LHCN-M2 (cell line): ENCODE measurements at places on chromosomes 1 and 21. TPM values are rescaled to one million over a fixed set of nuclear protein-coding genes. Genes with fewer than 3 reads are reported as not detected.
A peak's percentile ranks its signal among the peaks of the same experiment; 100 is the strongest.

DNA sequence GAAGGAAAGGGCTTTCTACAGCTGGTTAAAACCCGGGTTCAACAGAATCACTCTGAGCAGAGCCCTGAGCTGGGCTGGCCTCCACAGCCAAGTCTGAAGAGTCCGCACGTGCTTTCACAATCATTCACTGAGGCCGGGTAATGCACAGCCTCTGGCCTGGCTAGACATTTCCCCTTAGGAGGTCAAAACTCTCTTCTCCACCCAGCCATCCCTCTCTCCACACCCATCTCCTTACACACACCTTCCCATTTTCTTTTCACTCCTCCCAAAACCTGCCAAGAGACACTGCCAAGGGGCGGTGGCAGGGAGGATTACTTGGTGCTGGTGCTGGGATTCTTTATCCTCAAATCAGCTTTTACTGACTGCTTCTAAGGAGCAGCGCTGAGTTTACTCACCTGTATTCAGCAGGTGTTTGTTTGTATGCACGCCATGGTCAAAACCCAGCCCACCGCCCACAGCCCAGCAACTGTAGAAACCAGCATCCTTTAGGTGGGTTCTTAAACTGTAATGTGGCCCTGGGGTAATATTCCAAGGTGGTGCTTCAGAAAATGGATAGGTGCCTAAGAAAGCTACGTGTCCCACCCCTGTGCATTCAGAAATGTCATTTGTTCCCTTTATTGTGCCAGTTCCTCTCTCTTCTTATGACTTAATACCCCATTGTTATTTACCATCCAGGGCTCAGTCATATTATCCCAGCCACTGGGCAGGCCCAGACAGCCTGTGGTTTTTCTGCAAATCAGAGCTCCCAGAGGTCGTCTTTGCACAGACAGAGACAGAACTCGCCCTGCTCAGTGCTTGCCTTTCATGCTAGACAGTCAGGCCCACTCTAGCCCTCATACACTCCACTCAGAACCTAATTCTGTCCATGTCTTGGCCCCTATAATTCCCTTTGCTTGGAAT lies 80.2 kb downstream of the ADSS2 start:
- no peak for DNase-seq

DNA sequence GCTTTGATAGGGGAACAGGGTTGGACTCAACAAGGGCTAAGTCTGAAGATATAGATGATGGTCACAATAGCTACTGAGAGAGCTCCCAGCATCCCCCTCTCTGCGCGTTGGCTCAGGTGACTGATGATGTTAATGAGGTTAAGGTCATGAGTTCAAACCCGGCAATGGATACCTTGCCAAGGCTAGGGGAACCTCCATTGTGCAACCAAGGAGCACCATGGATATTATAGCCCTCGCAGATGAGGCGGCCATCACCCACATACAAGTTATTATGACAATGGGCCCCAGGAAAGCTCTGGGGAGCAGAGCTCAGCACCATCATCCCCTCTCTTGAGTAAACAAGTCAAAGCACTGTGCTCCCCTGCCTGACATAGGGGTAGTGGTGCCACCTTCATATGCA lies 8.2 kb downstream of the KCNA2 start:
- DNase-seq = no peak

DNA sequence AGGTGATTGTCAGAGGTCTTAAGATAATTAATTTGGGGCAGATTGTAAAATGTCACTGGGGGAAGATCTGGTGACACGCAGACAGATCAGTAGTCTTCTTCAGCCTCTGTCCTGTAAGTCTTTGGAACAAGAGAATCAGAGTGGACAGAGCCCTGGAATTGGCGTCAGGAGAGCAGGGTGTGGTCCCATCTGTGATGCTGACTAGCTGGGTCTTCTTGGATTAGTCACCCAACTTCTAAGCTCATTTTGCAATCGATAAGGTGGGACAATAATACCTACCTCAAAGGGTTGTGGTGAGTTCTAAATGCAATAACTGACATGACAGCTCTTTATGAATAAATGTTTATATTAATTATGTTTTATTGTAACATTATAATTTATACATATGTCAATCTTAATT lies 4.8 kb downstream of the FASLG start:
- no peak for DNase-seq

DNA sequence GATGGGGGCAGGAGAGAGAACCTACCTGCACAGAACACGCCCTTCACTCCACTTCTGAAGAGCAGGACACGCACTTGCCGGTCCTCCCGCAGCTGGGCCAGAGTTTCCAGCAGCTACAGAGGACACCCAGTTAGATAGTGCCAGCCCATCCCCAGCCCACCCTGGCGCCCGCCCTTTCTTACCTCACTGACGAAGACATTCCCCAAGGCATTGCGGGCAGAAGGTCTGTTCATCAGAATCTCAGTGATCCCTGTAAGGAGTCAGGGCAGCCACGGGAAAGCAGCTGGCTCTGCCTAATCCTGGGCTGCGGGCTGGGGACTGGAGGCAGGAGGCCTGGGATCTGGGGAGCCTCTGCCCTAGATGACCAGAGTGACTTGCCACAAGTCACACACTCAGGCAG lies 10.0 kb downstream of the ECHDC2 start:
- no peak for DNase-seq

Gene KRTAP21-2
- total RNA-seq = not detected in 2 replicates

DNA sequence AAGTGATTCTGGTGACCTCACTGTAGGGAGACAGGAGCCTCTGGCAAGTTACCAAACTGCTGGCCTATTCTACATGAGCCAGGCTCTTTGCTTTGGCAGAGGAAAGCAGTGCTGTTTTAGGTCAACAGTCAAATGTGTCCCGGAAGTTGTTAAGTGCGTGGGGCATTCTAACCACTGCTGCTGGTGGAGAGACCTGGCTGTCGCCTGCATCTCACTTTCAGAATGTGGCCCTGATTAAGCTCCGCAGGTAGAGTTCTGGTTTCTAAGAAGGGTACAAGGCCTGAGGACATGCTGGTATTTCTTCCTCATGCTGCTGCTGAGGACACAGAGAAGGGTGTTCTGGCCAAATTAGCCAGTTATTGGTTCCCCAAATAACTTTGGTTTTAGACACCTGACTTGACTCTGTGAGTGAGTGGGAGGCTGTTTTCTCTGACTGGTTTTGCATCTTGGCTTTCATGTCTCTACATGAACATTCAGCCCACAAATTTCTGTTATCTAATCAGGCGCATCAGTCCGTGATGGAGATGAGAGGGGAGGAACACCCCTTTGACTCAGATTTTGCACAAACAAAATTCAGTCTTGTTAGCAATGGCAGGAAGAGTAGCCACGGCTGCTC lies 120.8 kb downstream of the LMO4 start:
- DNase-seq = no peak

- peak; percentile 16 for DNase-seq
Observed at GRCh38 chr1:10979483-10979920, 33.0 kb upstream of the TARDBP start.

- no peak for DNase-seq
Observed at GRCh38 chr1:53599481-53599880, 139.5 kb downstream of the GLIS1 start.

Gene CFHR3
- total RNA-seq = 0.75 TPM in 1 of 2 replicates, not detected in the other

- DNase-seq = no peak
Observed at GRCh38 chr1:54136269-54136896, 16.4 kb downstream of the CDCP2 start.

Gene LMNA
- 1,371 and 1,475 TPM in 2 replicates for total RNA-seq

DNA sequence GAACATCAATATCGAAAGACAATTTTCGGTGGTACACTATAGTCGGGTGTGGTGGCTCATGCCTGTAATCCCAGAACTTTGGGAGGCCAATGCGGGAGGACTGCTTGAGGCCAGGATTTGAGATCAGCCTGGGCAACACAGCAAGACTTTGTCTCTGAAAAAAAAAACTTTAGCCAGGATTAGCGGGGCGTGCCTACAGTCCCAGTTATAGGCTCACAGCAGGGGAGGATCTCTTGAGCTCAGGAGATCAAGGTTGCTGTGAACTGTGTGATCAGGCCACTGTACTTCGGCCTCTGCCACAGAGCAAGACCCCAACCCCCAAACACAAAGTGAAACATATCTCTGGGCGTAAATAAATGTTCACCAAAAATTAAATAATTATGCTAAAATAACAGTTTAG lies 1.6 kb downstream of the TADA1 start:
- DNase-seq = no peak

GRCh38 chr1:205792481-205792881 lies 17.2 kb upstream of the RAB29 start:
- DNase-seq = peak; percentile 17

- DNase-seq = no peak
Observed at GRCh38 chr1:64505944-64506655, 36.2 kb downstream of the CACHD1 start.

- no peak for DNase-seq
Observed at GRCh38 chr1:4084446-4084845, 184.4 kb upstream of the C1orf174 start.

- peak; percentile 50 for DNase-seq
Observed at GRCh38 chr1:20787840-20788795, 1.0 kb upstream of the HP1BP3 start.

DNA sequence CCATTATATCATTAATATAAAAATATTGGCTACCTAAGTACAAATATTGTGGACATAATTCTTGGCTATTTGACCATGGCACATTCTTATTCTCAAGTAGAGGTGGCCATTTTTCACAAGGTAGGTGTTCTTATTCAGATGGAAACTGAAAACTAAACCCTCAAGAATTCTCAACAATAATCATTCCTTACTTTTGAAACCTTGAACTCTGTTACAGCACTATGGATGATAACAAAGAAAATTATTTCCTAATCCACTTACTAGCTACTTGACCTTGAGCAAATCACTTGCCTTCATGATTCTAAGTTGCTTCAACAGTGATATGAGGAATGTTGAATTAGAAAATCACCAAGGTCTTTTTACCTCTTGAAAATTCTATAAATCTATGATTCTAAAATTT lies 482.2 kb downstream of the PTPRC start:
- no peak for DNase-seq

- DNase-seq = no peak
Observed at GRCh38 chr21:42349420-42350317, 1.1 kb downstream of the TFF2 start.

DNA sequence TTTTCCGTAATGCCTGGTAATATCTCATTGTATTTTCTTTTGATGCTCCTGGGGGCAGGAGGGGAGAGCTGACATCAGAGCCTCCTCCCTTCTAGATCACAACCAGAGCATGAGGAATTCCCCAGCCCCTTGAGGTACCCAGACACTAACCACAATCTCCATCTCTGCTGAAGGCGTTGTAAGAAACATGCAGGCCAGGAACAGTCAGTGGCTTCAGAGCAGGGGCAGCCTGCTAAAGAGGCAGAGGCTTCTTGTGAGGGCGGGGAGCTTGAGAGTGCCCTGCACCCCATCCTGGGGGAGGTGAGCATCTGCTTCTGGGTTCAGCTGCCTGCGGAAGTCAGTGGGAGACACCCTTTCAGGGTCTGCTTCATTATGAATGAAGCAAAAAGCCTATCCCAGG lies 19.0 kb downstream of the MAPKAPK2 start:
- no peak for DNase-seq

DNA sequence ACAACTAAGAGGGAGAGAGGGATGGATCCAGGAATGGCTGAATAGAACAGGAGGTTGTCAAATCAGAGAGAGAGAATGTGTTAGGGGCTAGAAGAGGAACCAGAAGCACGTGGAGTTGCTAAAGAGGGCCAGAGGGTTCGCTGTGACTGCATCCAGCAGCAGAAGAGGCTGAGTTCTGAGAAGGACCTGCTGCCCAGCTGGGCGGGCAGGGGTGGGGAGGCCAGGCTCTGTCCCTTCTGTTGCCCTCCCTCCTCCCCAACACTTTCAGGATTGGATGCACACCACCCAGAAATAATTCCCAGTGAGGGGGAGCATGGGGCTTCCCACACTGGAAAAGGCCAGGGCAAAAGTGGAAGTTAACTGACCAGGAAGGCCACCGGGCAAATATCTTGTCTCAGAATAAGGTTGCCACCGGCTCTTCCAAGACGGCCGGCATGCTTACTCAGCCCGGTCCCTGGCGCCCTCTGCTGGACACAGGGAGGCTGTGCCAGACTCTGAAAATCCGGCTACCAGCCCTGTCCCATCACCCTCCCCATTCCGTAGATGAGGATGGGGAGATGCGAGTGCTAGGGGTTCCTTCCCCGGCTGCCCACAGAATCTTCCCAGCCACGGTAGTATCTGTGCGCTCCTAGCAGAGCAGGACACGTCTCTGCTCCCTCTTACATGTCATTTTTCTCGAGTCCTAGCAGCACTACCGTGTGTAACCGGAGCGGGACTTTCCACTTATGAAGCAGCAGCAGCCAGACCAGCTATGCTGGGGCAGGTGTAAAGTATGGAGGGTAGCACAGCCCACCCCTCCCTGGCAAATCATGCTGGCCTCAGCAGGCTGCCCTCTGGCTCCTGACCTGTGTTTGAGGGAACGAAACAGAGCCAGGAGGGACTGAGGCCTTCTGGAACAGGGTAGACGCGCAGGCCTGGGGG lies 46.8 kb upstream of the A3GALT2 start:
- peak; percentile 74 for DNase-seq

- DNase-seq = peak; percentile 74
Observed at GRCh38 chr1:177923441-177923840, 46.4 kb downstream of the SEC16B start.

DNA sequence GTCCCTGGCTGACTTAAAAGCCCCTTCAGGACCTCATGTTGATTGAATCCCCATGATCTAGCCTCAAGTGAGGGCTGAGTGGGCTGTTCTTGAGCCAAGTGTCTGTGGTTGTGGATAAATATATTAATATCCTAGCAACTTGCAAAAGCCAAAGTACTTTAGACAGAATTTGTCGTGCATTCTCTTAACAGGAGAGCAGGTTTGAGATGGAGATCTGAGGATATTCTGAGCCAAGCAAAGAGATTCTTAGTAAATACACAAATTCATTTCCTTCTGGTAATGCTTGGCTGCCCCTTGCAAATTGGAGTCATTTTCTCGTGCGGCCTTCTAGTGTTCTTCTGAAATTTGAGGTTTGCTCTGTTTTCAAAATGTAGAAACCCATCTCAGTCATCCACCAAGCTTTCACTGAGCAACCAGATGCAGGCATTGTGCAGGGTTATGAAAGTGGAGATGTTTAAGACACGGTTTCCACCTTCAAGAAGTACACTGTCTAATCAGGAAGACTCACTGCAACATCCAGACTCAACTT lies 242.1 kb upstream of the JUN start:
- DNase-seq = no peak

Gene PTGS2
- total RNA-seq = not detected in 2 replicates

- peak; percentile 63 for DNase-seq
Observed at GRCh38 chr21:38819719-38820159, 14.0 kb downstream of the ETS2 start.

DNA sequence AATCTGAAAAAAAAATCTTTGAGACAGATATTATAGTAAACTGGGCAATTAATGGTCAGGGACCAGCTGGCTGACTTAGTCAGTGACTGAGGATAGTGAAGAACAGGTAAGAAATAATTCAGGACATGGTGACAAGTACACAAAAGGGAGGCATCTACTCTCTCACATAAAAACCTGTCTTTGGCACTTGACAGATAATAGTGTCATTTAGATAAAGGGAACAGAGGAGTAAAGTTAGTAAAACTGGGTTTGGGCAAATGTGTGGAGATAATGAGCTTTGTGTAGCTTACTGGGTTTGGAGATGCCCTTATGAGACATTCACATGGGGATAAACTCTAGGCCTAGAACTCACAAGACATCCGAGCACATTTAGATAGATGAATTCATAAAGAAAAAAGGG lies 4.0 kb downstream of the SSX2IP start:
- DNase-seq = no peak

Gene MR1
- total RNA-seq = 16.5 and 16.9 TPM in 2 replicates
